ENCODE measurements at places on chromosomes 11 and 22.

GRCh38 chr11:126113515-126113957, 50.9 kb upstream of the CDON start:
- no peak for DNase-seq

DNA sequence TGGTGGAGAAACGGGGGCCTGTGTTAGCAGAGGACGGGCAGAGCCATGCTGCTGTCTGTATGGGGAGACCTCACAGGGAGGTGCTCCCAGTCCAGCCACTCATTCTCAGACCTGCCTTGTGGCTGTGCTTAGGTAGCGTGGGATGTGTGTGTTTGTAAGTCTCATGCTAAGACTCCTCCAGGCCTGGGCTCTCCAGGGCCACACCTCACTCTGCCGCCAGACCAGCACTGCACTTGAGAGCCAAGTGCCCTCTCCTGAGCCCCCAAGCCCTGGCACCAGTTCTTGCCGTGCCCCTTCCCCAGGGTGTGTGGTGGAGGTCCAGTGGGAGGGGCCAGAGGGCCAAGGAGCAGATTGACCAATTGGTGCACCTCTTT, 108.8 kb downstream of the BCR start:
- no peak for DNase-seq

- DNase-seq = peak; percentile 39
Observed at GRCh38 chr11:20353829-20354434, 9.6 kb upstream of the HTATIP2 start.

DNA sequence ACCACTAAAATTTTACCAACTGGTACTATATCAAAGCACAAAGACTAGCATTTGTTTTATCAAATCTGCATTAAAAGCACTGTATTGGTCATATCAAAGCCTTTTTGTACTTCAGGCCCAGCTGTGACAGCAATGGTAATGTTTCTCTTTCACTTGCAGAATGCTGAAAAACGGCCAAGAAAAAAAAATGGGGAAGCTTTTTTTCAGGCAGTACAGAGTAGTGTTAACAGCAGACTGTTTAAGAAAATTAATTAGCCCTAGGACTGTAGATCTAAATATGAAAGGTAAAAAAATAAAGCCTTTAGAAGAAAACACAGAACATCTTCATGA, 33.3 kb downstream of the DENND5A start:
- DNase-seq = no peak

- no peak for DNase-seq
Observed at GRCh38 chr11:61139387-61139786, 21.8 kb downstream of the VPS37C start.

DNA sequence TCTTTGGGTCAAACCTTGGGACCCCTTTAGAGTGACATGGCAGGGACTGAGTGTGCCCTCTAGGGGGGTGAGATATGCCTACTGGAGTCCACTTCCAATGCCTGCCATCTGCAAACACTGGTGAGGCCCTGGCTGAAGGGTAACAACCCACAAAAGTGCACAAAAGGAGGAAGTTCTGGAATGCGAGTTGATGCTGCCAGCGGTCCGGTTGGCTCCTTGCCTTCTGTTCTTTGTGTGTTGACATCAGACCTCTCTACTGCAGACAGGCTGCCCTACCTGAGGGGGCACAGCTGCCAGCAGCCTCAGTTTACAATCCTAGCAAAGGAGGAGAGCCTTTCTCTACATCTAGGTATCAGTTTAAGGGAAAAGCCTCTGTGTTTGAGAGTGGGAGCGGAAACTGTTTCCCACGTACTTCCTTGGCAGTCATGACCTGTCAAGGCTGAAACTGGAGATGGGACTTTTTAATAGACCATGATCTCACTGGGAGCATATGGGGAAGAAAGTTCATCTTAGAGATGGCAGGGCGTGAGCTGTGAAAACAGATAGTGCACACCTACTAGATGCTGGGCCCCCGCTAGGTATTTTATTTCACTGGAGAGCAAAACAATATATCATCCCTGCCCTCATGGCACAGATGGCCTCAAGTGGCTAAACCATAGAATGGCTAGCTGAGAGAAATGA, 27.2 kb downstream of the BMAL1 start:
- no peak for DNase-seq

- peak; percentile 56 for DNase-seq
Observed at GRCh38 chr11:60914633-60915247, 782 bp downstream of the TMEM109 start.

- DNase-seq = peak; percentile 80
Observed at GRCh38 chr11:65575568-65576231, at the start of gene EHBP1L1. Gene EHBP1L1 (plus strand): TSS chr11:65576053. CDS start chr11:65576303, 250 bp downstream.

GRCh38 chr11:2812371-2812991, 73.1 kb downstream of the CDKN1C start:
- no peak for DNase-seq

GRCh38 chr11:24748261-24748660, 251.4 kb downstream of the LUZP2 start:
- no peak for DNase-seq

DNA sequence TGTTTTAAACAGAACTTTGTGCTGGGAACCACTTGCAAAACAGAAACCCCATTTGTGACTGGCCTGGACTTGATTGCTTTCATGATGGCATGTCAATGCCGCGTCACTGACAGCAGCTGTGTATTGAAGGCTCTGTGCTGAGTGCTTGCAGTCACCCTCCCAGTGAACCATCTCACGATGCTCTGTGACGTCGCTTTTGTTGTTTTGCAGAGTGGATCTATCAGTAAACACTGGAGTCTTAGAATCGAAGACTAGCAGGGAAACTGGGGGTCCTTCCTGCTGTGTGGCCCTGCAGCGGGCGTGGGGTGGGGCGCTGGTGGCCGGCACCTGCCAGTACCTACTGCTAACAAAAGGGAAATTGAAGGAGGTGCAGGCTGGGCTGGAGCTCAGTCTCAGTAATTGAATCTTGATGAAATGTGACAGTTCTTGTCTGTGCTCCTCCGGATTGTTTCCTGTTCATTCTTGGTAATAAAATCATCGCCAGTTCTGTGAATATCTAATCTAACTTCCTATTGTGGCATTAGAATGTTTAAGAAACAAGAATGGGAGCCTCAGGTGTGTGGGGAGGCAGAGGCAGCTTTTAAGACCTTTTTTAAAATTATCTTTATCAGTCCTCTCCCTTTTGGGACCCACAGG, 50.5 kb upstream of the PARVG start:
- DNase-seq = no peak

DNA sequence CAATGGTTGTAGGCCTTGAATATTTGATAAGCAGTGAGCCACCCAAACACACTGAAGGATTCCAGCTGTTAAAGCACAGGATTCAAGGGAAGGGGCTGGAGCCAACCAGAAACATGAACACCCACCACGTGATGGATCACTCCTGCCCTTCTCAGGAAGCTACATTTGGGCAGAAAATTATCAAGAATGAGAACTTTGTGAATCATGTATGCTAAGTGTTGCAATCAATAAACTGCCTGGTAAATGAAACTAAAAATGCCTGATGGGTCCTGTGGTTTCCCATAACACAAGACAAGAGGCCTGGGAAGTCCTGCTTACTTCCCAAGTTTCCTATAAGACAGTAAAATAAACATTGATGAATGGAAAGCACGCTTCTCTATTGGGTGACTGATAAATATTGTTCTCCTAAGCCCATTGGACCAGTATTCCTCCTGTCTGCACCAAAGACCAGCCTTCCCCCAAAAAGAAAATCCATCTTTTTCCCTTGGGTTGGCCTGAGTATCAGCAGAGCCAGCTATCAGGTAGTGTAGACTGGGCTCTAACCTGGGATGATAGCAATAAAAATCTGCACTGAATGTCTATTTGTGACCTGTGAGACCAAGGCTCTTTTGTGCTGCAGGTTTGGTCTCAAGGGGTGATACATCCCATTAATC, 98.4 kb downstream of the CCDC83 start:
- no peak for DNase-seq

DNA sequence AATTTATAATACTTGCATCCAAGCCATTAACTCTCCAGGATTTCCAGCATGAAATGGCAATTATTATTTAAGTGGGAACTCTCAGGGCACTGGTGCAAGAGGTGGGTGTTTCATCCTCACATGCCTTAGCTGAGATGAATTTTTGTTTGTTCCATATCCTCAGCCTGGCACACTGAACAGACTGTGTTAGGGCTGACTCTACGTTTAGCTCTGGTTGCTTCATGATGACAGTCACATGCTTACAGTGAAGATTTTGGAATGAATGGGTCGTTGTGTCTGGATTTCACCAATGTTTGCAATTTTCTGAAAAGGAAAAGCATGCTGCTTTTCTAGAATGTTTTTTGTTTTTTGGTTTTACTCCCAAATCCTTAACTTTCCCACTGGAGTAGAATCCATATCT, 246.6 kb downstream of the INSC start:
- DNase-seq = no peak

- DNase-seq = no peak
Observed at GRCh38 chr11:80843266-80843974, 1402.6 kb upstream of the TENM4 start.

GRCh38 chr11:26997378-26997777, 3.5 kb downstream of the FIBIN start:
- no peak for DNase-seq

GRCh38 chr22:49632199-49633009, 195.3 kb downstream of the BRD1 start:
- DNase-seq = peak; percentile 31

GRCh38 chr11:70833011-70833410, 419.4 kb downstream of the SHANK2 start:
- no peak for DNase-seq

GRCh38 chr22:28269277-28269676, 350.2 kb upstream of the PITPNB start:
- no peak for DNase-seq

GRCh38 chr11:63557570-63557969, 5.6 kb downstream of the PLAAT2 start:
- no peak for DNase-seq

- no peak for DNase-seq
Observed at GRCh38 chr11:33449798-33450197, 192.6 kb downstream of the HIPK3 start.

DNA sequence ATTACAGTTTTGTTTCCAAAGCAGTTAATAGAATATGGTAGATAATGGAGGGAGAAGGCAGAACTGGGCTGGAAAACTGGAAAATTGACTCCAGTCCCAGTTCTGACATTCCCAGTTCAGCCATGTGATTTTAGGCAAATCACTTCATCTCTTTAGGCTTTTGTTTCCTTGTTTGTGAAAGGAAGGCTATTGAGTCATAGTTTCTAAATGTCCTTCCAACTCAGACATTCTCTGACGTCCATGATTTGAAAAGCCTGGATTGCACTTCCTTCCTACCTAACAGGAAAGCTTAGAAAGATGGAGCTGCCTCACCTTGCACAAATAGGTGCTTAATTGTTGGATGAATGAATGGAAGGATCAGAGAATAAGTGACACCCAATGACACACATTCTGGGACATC, 19.8 kb upstream of the GALNT18 start:
- DNase-seq = no peak

DNA sequence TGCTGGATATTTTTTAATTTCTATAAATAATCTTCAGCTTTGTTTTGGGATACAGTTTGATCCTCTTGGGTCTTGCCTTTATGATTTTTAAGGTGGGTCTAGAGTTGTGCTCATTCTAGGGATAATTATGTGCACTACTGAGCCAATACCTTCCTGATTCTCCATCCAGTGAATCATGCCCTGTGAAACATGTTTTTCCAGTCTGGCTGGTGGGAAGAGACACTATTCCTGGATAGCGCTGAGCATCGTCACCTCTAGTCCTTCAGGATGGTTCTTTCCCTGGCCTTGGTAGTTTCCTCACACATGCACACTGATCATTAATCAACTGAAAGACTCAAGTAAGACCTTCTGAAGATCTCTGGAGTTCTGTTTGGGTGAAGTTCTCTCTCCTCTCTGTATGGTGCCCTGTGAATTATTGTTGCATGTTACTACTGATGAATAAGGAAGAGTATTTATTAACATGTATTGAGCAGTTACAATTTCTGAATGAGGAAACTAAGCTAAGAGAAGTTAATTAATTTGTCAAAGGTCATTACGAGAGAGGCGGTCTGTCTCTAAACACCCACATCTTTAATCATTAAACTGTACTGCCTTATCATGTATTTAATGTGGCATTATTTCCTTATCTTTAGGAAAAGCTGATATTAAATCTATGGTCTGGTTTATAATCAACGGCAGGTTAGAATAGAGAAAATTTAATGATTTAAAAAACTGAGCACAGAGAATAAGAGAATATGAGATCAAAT, 39.1 kb upstream of the LIPT2 start:
- no peak for DNase-seq

DNA sequence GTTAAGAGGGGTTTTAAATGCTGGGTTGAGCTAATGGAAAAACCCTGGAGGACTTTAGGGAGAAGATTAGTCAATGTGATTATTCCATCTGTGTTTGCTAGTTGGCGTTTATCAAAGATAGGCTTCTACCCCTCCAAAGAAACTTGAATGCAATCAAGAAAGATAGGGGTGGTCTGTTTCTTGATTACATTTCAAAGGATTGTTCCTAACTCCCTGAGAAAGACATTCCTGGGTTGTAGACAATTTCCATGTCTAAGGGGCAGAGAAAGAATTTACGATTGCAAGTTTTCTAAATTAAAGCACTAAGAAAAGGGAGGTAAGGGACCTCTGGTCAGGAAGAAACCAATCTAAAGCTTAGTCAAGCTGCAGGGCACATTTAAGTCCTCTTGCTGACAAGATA, 2268.7 kb downstream of the LRRC4C start:
- DNase-seq = no peak

DNA sequence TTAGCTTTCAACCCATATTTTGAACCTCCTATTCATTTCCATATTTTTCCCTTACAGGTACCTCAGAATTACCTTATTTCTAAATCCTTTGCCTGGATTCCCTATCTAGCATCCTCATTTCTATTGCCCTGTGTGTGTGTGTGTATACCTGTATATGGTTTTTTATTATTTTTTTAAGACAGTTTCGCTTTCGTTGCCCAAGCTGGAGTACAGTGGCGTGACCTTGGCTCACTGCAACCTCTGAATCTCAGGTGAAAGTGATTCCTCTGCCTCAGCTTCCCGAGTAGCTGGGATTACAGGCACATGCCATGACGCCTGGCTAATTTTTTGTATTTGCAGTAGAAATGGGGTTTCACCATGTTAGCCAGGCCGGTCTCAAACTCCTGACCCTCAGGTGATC, 12.6 kb downstream of the HIPK3 start:
- no peak for DNase-seq

- DNase-seq = no peak
Observed at GRCh38 chr22:33400891-33401290, 342.7 kb upstream of the SYN3 start.

- DNase-seq = no peak
Observed at GRCh38 chr11:117631336-117632140, 165.5 kb downstream of the DSCAML1 start.

DNA sequence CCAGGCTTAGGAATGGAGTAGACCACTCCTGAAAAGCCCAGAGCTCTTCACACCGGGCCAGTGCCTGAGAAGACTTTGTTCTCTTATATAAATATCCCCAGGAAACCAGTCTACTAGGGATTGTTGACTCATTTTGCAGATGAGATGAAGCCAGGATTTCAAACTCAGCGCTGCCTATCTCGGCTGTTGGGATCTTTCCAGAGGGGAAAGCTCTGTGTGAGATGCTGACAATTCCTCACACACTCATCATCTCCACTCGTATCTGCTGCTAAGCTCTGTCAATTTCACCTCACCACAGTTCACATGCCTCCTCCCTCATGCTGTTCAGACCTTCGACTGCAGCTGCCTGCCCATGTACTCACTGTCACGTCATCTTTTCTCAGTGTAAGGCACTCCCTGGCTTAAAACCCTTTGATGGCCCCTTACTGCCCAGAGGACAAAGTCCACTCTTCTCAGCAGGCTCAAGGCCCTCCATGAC, 12.5 kb downstream of the USH1C start:
- no peak for DNase-seq
